Activated CD4-positive, alpha-beta memory T cell treated with anti-CD3 and anti-CD28 coated beads, Interleukin-2, amount 10 ng/mL, durations not matched to agents 7 days and 5 days (primary cell): ENCODE measurements at places on chromosomes 2 and 18. TPM values are rescaled to one million over a fixed set of nuclear protein-coding genes. Genes with fewer than 3 reads are reported as not detected.

Gene ARHGAP28
- total RNA-seq = not detected

Gene CIB4
- total RNA-seq = not detected

Gene MATN3
- total RNA-seq = not detected

Gene RNU2-63P
- 14.6 TPM for total RNA-seq

Gene FOXI3
- not detected for total RNA-seq

Gene CYP27C1
- not detected for total RNA-seq

Gene NPAS2
- 0.55 TPM for total RNA-seq

Gene UGT1A3
- not detected for total RNA-seq

Gene KLHL14
- total RNA-seq = not detected

Gene SERPINB8
- 11.2 TPM for total RNA-seq

Gene RAMP1
- 8.1 TPM for total RNA-seq

DNA sequence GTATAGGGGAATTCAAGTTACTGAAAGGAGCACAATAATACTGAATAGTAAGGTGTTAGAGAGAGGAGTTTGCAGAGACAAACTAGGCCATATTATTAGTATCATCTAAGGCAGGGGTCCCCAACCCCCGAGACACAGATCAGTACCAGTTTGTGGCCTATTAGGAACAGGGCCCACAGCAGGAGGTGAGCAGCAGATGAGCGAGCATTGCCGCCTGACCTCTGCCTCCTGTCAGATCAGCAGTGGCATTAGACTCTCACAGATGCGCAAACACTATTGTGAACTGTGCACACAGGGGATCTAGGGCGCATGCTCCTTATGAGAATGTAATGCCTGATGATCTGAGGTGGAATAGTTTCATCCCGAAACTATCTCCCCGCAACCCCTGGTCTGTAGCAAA lies 41.8 kb upstream of the TMEM200C start:
- no peak for DNase-seq

GRCh38 chr18:77072566-77072965 lies 60.0 kb downstream of the MBP start:
- no peak for DNase-seq

DNA sequence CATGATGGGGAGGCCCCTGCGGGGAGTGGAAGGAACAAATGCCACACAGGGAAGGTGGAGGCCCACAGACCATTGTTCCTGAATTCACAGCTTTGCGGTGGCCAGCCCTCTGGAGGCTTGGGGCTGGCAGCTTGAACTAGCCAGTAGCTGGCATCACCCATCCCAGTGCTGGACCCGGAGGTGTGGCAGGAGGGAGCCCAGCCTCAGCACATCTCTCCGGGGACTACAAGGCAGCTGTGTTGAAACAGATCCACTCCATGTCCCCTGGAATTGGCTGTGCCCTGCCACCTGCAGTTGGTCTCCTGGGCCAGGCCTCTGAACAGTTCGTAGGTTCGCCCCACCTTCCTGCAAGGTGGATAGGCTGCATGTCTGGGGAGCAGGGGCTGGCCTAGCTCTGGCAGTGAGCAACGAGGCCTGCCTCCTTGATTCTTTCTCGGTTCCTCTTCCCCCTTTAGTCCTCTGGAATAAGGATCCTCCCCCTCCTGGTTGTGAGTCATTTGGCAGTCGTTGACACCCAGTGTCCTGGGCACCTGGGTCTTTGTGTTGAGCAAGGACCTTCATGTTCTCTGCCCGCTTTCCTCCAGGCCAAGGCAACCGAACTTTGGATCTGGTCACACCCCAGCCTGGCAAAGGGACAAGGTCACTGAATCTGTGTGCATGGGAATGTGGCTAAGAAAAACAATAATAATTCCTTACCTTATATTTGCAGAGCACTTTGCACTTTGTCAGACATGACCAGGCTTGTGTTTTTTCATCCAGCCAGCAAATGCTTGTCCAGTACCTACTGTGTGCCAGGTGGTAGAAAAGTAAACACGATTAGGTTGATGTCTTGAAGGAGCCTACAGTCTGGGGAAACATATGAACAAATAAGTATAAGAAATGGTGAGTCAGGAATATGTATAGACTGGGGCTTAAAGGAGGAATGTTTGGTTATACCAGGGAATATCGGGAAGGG lies 55.0 kb upstream of the MCFD2 start:
- DNase-seq = no peak

GRCh38 chr2:163906410-163906809 lies 170.6 kb upstream of the FIGN start:
- DNase-seq = no peak

DNA sequence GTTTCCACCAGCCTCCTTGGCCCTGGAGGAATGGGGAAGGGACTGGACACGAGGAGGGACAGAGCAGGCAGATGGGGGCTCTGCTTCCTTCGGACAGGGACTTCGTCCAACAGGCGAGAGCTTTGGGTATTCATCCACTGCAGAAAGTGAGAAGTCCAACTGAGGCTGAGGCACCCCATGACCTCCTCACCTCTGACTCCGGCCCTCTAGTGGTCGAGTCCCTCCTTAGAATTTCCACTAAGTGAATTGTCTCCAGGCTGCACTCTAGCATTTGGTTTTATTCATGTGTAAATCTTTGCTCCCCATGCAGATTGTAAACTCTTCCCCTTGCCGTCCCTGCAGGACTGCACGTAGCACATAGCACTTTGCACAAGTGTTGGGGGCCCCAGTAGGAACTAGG lies 75.6 kb downstream of the TMEM247 start:
- DNase-seq = no peak

GRCh38 chr2:136057802-136058140 lies 60.2 kb downstream of the CXCR4 start:
- no peak for DNase-seq

GRCh38 chr2:222608081-222608480 lies 47.8 kb downstream of the FARSB start:
- DNase-seq = no peak

- no peak for DNase-seq
These were observed 903 bp upstream of the EVX2 start for GRCh38 chr2:176084611-176085119.

GRCh38 chr18:44589693-44590355 lies 90.9 kb upstream of the SETBP1 start:
- no peak for DNase-seq

DNA sequence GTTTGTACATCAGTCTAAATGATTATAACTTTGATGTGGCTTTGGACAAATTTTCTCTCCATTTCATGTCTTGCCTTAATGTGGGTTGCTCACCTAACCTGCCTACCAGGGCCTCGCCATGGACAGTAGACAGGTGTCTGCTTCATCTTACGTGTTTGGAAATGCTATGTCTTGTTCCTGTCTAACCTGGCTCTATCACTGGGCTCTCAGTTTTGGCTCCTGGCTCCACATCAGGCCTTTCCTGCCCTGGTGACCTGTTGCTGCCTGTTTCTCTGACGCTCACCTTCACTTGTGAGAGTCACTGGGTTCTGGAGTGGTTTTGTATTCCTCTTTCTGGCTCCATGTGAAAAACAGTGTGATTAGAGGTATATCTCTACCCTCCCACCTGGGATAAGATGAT lies 65.9 kb downstream of the PHLPP1 start:
- no peak for DNase-seq

- no peak for DNase-seq
These were observed 2.2 kb downstream of the CFAP221 start for GRCh38 chr2:119546447-119546767.

DNA sequence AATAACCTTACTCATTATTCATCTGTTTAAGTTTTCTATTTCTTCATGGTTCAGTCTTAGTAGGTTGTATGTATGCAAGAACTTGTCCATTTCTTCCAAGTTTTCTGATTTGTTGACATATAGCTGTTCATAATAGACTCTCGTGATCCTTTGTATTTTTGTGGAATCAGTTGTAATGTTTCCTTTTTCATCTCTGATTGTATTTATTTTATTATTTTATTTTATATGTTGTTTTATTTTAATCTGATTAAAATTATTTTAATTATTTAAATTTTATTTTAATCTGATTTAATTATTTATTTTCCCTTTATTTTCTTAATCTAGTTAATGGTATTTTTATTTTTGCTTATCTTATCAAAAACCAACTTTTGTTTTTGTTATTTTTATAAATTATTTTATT lies 43.5 kb upstream of the SLC9A2 start:
- DNase-seq = no peak

DNA sequence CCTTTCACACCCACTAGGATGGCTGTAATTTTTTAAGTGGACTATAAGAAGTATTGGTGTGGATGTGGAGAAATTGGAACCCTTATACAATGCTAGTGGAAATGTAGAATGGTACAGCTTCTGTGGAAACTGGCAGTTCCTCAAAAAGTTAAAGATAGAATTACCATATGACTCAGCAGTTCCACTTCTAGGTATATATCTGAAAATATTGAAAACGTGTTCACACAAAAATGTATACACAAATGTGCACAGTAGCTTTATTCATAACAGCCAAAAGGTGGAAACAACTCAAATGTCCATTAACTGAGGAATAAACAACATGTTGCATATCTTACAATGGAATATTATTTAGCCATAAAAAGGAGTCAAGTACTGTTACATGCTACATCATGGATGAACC lies 17.7 kb downstream of the TANK start:
- no peak for DNase-seq

DNA sequence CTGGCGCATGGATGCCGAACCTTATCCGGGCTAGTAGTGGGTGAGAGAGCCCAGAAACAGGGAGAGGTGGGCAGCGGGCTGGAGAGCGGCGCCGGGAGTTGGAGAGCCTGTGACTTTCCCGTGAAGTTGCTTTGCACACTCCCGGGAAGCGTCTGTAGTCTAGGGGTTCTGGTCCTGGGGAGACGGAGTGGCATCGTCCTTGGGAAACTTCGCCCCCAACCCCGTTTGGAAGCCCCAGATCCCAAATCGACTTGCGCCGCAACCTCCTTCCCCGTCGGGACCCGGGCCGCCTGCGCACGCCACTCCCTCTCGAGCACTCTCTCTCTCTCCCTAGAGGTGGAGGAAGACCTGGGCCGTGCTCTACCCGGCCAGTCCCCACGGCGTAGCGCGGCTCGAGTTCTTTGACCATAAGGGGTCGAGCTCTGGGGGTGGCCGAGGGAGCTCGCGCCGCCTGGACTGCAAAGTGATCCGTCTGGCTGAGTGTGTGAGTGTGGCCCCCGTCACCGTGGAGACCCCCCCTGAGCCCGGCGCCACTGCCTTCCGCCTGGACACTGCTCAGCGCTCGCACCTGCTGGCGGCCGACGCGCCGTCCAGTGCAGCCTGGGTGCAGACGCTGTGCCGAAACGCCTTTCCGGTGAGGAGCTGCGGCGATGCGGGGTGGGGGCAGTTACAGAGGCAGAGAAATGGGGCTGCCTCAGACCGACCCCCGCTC lies 456 bp downstream of the DOK1 start:
- peak; percentile 54 for DNase-seq

GRCh38 chr2:100744589-100744988 lies 75.3 kb upstream of the NPAS2 start:
- no peak for DNase-seq

DNA sequence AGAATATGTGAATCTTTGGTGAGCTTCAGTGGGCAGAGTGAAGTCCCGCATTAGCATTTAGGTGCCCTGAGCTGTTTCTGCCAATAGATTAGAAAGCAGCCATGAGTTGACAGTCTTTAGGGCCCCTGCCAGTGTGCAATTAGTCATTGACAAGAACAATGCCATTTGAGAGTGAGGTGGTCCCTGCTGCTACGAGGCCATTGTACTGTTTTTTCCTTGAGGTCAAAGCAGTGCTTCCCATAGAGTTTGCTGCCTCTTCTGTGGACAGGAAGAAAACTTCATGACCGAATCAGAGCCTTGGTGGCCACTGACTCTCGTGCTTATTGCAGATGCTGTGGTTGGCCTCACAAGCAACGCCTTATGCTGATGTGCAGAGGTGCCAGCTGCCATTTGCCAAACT lies 102.7 kb downstream of the SH3BP4 start:
- no peak for DNase-seq

- DNase-seq = no peak
These were observed 545.7 kb downstream of the STK39 start for GRCh38 chr2:167701651-167702050.

DNA sequence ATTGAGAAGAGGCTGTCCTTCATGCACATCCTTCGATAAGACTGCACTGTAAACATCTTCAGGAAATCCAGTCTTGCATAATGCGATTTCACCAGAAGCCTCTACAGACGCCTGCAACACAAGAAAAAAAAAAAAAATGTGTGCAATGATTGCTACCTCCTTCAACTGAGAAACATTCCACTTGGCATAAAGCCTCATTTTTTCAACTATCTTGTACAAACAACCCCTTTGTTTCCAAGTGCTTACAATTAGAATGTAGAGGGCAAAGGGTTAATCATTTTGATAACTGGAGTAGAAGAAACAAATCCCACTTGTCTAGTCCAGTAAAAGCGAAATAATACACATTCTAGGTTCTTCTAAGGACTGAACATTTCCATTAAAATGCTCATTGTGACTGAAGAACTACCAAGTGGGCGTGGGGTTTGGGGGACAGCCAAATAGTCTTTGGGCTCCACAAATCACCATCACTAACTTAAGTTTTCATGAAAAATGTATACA lies 29.2 kb downstream of the CDH2 start:
- DNase-seq = no peak

DNA sequence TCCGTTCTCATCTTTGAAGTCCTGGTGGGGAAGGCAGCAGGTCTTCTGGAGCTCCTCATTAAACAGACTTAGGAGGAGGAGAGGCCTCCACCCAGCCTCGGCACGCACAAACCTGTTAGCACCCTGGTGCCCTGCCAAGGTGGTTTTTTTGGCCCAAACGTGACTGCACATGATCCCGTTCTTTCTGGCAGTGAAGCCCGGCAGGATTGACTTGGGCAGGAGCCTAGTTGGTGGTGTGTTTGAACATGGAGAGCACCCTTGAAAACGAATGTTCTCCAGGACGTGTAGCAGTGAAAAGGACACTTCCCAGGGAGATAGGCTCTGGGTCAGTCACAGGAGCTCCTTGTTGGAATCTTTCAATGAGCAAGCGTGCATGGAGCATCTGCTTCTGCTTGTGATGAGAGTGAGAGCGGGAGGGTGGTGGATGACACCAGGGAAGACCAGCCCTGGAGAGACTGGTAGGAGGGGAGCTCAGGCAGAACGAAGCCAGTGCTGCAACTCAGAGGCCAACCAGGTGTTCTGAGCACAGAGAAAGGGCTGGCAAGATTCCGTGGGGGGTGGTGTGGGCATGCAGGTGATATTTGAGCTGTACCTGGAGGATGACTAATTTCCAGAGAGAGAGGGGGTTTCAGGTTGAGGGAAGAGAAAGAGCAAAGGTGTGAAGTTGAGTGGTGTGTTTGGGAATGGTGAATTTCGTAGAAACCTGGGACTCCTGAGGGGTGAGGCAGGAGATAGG lies 73.8 kb downstream of the TANC1 start:
- DNase-seq = no peak
